ENCODE measurements at places on chromosomes 1 and 21.

DNA sequence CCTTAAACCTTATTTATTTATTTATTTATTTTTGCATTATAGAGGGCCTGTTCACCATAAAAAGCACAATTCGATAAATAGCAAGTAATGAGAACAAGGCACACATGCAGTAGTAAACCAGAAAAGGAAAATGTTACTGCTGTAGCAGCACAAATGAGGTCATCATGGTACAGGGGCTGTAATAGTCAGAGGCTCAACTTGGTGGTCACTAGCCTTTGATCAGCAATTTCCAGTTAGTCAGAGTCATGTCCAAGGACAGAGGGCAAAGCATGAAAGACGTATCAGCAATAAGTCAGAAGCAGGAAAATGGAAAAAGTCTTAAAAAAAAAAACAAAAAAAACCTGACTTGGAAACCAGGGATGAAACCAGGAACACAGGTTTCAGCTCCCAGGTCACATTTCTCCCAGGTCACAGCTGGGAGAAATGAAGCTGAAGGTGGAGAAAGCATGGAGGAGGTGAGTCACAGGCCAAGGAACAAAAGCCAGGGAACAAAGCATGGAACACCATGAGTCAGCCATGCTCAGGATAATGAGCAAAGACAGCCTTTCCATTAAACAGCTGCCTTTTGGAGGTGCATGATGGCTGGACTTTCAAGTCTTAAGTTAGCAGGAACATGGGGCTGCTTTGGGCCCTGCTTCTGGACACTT lies 556.3 kb downstream of the LTN1 start:
- DNase-seq = no peak

DNA sequence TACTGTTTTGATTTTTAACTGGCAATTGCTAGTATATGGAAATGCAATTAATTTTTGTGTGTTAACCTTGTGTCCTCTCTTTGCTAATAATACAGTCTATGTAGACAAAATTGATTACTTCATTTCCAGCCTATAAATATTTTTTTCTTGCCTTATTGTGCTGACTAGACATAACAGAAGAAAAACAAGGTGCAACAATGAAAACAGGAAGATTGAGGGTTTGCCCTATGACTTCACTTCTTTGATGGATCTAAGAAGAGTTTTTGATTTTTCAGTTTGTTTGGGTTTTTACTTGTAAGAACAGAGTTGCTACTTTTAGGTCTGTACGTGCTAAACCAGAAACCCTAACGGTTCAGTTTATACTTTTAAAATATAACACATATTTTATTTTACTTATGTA lies 8.5 kb upstream of the CNIH4 start:
- no peak for DNase-seq

DNA sequence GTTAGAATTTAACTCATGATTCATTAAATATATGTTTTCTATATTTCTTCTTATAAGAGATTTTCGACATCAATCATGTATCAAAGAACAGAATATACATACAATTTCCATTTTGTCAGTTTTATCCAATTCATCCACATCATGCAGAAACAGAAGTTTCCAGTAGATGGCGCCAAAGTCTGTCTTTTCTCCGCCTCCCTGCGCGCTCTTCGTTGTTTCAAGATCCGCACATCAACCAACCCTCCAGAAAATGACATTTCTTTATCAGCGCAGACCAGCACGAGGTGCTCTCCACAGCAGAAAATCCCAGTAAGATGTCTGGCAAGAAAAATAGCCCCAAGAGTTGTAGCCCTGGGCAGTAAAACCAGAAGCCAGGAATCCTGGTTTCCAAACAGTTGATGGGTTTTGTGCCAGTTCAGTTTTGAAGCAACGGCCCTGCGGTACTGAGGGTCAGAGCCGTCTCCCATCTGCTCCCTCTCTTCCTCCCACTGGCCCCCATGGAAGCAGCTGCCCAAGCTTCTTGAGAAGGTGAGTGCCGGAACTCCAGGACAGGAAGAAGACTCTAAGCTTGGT lies 38.6 kb upstream of the GPR137B start:
- peak; percentile 8 for DNase-seq

DNA sequence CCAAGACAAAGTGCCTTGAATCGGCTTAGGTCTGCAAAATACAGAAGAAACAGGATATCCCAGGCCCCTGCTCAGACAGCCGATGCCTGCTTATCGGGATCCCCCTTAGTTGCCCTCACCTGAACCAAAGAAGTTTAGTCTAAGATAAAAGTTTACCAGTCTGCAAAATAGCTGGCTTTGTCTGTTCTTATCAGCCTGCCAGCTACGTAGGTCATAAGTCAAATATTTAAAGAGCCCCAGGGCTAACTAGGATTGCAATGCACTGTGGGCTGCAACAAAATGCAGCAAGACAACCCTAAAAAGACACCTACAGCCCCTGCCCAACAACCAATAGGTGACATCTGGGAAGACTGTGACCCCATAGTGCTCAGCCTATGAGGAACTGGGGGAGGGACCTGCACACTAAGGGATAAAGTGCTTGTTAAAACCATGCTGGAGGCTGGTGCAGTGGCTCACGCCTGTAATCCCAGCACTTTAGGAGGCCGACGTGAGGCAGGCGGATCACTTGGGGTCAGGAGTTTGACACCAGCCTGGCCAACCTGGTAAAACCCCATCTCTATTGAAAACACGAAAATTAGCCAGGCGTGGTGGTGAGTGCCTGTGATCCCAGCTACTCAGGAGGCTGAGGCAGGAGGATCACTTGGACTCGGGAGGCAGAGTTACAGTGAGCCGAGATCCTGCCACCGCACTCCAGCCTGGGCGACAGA lies 27.4 kb downstream of the LRRC3 start:
- DNase-seq = no peak

DNA sequence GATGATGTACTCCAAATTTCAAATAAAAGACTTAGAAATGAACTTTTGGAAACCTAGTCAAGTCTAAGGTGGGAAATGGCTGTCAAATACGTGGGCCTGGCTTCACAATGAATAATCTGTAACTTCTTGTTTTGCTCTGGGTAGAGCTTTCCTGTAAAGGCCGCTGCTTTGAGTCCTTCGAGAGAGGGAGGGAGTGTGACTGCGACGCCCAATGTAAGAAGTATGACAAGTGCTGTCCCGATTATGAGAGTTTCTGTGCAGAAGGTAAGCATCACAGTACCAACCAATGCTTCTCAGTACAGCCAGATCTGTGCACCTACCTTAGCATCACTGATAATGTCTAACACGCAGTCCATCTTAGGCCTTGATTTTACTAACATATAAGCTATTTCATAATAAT lies 73.6 kb downstream of the TPR start:
- DNase-seq = no peak

DNA sequence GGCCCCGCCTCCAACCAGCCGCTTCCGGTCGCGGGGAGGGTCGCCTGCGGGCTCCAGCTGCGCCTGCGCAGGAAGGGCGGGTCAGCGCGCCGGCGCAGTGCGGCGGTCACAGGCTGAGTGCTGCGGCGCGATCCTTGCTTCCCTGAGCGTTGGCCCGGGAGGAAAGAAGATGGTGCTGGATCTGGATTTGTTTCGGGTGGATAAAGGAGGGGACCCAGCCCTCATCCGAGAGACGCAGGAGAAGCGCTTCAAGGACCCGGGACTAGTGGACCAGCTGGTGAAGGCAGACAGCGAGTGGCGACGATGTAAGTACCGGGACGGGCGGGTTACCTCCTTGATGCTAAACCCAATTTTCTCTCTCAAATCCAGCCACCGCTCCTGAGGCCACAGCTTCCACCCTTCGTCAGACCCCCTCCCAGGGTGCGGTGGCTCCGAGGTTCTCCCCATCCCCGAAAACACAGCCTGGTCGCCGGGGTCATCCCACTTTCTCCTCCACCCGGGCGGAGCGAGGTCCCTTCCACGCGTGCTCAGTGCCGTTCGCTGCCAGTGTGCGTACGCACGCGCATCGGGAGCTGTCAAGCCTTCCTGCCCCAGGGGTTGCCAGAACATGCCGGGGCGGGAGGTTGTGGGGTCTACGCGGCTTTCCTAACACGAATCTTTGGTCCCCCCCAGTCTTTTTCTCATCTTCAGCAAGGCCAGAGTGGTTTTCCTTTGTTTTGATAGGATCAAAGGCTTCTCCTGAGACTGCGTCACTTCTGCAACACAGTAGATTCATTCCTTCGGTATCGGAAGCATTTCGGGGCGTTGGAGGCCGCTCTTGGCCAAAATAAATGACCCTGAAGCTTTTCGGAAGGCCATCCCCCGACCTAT lies at the start of gene SARS1:
Gene SARS1, plus strand, starts transcription at position 95 of the 870 bp plus-strand sequence. Its CDS starts 75 bp downstream, at position 170.
- DNase-seq = peak; percentile 84
